HCT116 (cell line): ENCODE measurements at places on chromosomes 12 and 14.

- no peaks in the 10 kb centered on the region for H3K36me3 ChIP-seq
- no peaks in the 10 kb centered on the region for H3K27me3 ChIP-seq
- H3K4me1 ChIP-seq = peaks cover 6% of the 10 kb centered on the region; the same call in 1 of the 2 replicates
- no peak overlapping the region for H3K4me3 ChIP-seq
Observed at GRCh38 chr14:71143381-71144290, 236.4 kb downstream of the PCNX1 start.

GRCh38 chr12:6631549-6631961 lies 4.2 kb downstream of the LPAR5 start:
- no peak overlapping the region for H3K4me3 ChIP-seq
- H3K27me3 ChIP-seq = no peaks in the 10 kb centered on the region
- H3K27ac ChIP-seq = no peak overlapping the region

GRCh38 chr12:8612629-8613028 lies at the start of gene AICDA:
TSS of gene AICDA (minus strand) at chr12:8612859. CDS start at chr12:8612767, 92 bp downstream.
- no peaks in the 10 kb centered on the region for H3K36me3 ChIP-seq
- no peaks in the 10 kb centered on the region for H3K27me3 ChIP-seq
- no peak for DNase-seq

DNA sequence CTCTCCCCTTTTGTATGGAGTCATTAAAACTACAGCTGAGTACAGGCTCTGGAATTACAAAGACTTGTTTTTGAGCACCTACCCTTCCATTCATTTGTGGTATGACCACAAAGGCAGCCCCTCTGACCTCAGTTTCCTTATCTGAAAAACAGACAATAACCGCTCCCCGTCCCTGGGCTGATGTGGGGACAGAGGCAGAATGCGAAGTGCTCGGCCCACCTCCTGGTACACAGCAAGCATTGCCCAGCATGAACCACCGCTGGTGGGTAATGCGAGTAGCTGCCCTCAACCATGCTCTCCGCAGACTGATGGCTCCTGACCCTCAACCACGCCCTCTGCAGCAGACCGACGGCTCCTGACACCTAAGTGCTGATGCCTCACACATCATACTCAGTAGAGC lies 22.4 kb downstream of the P2RX2 start:
- DNase-seq = no peak
- H3K27ac ChIP-seq = no peak overlapping the region
- H3K27me3 ChIP-seq = no peaks in the 10 kb centered on the region
- H3K4me3 ChIP-seq = no peak overlapping the region
- H3K4me1 ChIP-seq = no peaks in the 10 kb centered on the region

GRCh38 chr12:122544537-122544936 lies 17.5 kb downstream of the KNTC1 start:
- no peaks in the 10 kb centered on the region for H3K27me3 ChIP-seq
- no peak for DNase-seq
- H3K36me3 ChIP-seq = peaks cover 38% of the 10 kb centered on the region
- H3K27ac ChIP-seq = no peak overlapping the region
- no peaks in the 10 kb centered on the region for H3K4me1 ChIP-seq
- H3K4me3 ChIP-seq = no peak overlapping the region
